Activated CD4-positive, alpha-beta memory T cell treated with anti-CD3 and anti-CD28 coated beads for 36 hours (primary cell): ENCODE measurements at places on chromosomes 4 and X.

GRCh38 chr4:39525822-39526690 lies 1.2 kb downstream of the UGDH start:
- H3K27ac ChIP-seq, result peak overlapping the region; percentile 75
- peaks cover 18% of the 10 kb centered on the region for H3K4me1 ChIP-seq
- H3K27me3 ChIP-seq, result no peaks in the 10 kb centered on the region
- H3K4me3 ChIP-seq, result peak overlapping the region; percentile 99

DNA sequence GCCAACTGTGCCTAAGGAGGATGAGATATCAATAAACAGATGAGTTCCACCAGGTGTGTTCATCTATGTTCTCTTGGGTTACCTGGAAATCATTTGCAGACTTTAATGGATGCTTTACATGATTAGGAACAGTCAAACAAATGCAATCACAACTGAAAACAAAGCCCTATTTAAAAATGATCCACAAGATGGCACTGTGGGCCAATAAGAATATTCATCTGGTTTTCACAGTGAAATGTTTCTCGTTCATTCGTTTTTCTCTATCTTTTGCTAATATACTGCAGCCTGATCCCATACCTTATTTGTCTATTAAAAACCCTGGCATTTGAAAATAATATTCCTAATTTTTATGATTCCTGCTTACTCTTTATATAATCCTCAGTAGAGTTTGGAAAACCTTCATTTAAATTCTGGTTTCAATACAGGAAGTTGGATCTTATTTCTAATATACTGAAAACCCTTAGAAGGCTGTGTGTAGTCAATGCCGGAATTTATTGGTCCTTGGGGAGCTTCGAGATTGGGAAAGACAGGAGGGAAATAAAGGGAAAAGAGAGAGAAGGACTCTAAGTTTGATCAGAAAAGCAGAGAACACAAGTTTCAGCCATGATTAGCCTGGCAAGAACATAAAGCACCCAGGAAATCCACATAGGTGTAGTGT lies 63.8 kb upstream of the TAPT1 start:
- peaks cover 9% of the 10 kb centered on the region for H3K27me3 ChIP-seq
- no peaks in the 10 kb centered on the region for H3K36me3 ChIP-seq
- H3K4me3 ChIP-seq, result no peak overlapping the region
- DNase-seq, result no peak
- H3K4me1 ChIP-seq, result peaks cover 4% of the 10 kb centered on the region
- H3K27ac ChIP-seq, result no peak overlapping the region

- DNase-seq, result no peak
- H3K4me3 ChIP-seq, result no peak overlapping the region
- H3K27ac ChIP-seq, result no peak overlapping the region
- no peaks in the 10 kb centered on the region for H3K4me1 ChIP-seq
- no peaks in the 10 kb centered on the region for H3K36me3 ChIP-seq
- H3K27me3 ChIP-seq, result no peaks in the 10 kb centered on the region
These were observed 211.2 kb upstream of the LNX1 start for GRCh38 chr4:53802500-53802899.

DNA sequence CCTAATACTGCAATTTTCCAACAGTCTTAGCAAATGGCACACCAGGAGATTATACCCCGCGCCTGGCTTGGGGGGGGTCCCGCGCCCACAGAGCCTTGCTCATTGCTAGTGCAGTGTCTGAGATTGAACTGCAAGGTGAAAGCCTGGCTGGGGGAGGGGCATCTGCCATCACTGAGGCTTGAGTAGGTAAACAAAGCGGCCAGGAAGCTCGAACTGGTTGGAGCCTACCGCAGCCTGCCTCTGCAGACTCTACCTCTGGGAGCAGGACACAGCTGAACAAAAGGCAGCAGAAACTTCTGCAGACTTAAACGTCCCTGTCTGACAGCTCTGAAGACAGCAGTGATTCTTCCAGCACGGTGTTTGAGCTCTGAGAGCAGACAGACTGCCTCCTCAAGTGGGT lies 172.8 kb upstream of the NAP1L5 start:
- H3K4me1 ChIP-seq, result no peaks in the 10 kb centered on the region
- peaks cover 2% of the 10 kb centered on the region for H3K27me3 ChIP-seq
- no peaks in the 10 kb centered on the region for H3K36me3 ChIP-seq
- H3K4me3 ChIP-seq, result no peak overlapping the region
- no peak overlapping the region for H3K27ac ChIP-seq

DNA sequence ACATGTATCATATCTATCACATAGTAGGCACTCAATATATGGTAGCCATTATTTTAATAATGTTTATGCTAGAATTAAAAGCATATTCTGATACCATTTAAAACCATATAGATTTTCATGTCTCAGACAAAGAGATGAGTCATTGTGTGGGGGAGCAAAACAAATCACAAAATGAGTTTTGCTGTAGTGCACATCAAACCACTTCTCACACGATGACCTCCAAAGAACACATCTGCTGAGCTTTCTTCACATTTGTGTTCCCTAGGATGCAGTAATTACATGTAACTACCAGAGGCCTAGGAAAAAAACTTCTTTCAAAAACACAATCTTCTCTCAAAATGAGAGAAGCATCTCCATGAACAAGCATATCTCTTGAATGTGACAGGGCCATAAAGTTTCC lies 56.1 kb upstream of the BRS3 start:
- DNase-seq, result no peak
- H3K4me3 ChIP-seq, result no peak overlapping the region
- no peak overlapping the region for H3K27ac ChIP-seq
- H3K36me3 ChIP-seq, result no peaks in the 10 kb centered on the region
- H3K4me1 ChIP-seq, result peaks cover 9% of the 10 kb centered on the region

DNA sequence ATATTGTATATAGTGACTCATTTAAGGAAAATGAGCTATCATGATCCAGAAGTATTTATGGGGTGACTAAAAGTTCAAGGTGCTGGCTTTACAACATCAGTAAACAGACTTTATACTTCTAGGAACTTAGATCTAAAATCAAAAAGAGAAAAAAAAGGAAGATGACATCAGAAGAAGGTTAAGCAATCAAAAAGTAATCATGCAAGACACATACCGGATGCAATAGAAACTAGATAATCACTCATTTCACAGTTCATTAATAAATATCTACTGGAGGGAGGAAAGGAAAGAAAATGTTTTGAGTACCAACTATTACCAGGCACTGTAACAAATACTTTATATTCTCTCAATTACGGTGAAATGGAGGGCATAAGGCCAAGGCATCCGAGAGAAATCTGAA lies 276.4 kb downstream of the SPRY1 start:
- no peak overlapping the region for H3K4me3 ChIP-seq
- H3K36me3 ChIP-seq, result no peaks in the 10 kb centered on the region

- peak; percentile 35 for DNase-seq
- peaks cover 26% of the 10 kb centered on the region for H3K4me1 ChIP-seq
- no peak overlapping the region for H3K27ac ChIP-seq
- H3K36me3 ChIP-seq, result peaks cover 8% of the 10 kb centered on the region
- no peak overlapping the region for H3K4me3 ChIP-seq
These were observed 23.5 kb downstream of the INTS6L start for GRCh38 chrX:135543924-135544323.

DNA sequence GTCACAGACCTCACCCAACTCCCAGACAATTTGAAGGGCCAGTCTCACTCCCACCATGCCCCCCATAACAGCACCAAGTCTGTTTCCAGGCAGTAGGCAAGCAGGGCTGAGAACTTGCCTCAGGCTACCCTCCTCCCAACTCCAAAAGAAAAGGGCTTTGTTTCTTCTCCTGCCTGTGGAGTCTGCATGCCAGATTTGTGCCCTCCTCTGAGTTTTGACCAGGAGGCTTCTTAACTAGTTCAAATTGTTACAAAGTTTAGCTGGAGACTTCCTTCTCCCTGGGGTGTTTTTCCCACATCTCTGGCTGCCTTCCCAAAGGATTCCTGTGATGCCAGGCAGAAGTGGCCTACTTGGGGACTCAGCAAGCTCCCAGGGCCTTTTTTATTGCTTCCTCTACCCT lies 29.6 kb downstream of the PBDC1 start:
- H3K36me3 ChIP-seq, result no peaks in the 10 kb centered on the region
- H3K27me3 ChIP-seq, result no peaks in the 10 kb centered on the region
- peaks cover 2% of the 10 kb centered on the region for H3K4me1 ChIP-seq
- no peak overlapping the region for H3K4me3 ChIP-seq
- no peak overlapping the region for H3K27ac ChIP-seq

GRCh38 chr4:173039617-173040577 lies 128.7 kb upstream of the GALNT7 start:
- H3K4me1 ChIP-seq, result no peaks in the 10 kb centered on the region
- DNase-seq, result no peak
- H3K4me3 ChIP-seq, result no peak overlapping the region
- no peaks in the 10 kb centered on the region for H3K36me3 ChIP-seq
- no peak overlapping the region for H3K27ac ChIP-seq

GRCh38 chrX:111309083-111309482 lies 38.8 kb upstream of the CAPN6 start:
- H3K4me1 ChIP-seq, result no peaks in the 10 kb centered on the region
- no peaks in the 10 kb centered on the region for H3K36me3 ChIP-seq
- H3K27ac ChIP-seq, result no peak overlapping the region
- H3K4me3 ChIP-seq, result no peak overlapping the region

DNA sequence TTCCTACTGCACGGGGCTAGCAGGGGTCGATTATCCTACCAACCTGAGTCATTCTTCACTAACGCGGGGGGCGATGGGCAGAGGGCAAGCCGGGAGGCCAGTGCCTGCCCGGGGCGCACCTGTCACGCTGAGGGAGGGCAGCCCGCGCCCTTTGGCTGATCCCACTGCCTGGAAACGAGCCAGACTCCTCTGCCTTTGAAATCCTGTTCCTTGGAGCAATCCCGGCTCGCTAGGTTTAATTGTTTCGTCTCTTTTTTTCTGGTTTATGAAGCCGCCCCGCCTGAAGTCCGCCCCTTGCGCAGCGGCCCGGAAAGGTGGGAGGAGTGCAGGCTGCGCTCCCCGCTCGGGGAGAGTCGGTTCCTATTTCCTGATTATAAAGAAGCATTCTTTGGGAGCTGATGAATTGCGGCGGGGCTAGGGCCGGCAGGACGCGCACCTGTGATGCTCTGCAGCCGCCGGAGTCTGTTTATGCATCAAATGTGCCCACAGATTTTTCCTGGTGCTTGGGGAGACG lies 484.2 kb downstream of the BCOR start:
- DNase-seq, result peak; percentile 35
- no peaks in the 10 kb centered on the region for H3K36me3 ChIP-seq
- H3K4me1 ChIP-seq, result peaks cover 29% of the 10 kb centered on the region
- H3K4me3 ChIP-seq, result peak overlapping the region; percentile 78
- no peaks in the 10 kb centered on the region for H3K27me3 ChIP-seq

- H3K4me3 ChIP-seq, result no peak overlapping the region
- no peak for DNase-seq
- no peaks in the 10 kb centered on the region for H3K36me3 ChIP-seq
- H3K27ac ChIP-seq, result no peak overlapping the region
- no peaks in the 10 kb centered on the region for H3K4me1 ChIP-seq
- peaks cover under 1% of the 10 kb centered on the region for H3K27me3 ChIP-seq
These were observed 16.4 kb downstream of the NHSL2 start for GRCh38 chrX:71927040-71927439.
